ENCODE measurements at places on chromosomes 13 and 19. TPM values are rescaled to one million over a fixed set of nuclear protein-coding genes. Genes with fewer than 3 reads are reported as not detected.

DNA sequence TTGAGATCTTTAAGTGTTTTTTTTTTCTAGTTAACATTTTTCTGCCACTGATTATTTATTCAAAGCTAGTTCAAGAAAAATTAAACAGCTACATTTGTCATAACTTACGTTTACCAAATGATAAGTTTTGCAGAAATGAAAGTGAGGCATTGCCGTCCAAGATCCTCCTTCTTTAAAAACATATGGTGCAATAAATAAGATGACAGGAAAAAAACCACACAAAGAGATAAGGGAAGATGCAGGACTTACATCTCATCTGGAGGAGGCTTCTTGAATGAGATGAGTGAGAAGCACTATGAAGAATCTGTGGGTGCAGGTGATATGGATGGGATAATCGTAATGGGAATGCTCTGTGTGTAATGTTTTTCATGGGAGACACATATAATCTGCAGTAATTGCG, 12.4 kb downstream of the TNFSF13B start:
- no peak for DNase-seq

The CGB5 gene
- total RNA-seq, result not detected

- no peak for DNase-seq
These were observed 358.3 kb downstream of the KLF5 start for GRCh38 chr13:73417012-73417615.

DNA sequence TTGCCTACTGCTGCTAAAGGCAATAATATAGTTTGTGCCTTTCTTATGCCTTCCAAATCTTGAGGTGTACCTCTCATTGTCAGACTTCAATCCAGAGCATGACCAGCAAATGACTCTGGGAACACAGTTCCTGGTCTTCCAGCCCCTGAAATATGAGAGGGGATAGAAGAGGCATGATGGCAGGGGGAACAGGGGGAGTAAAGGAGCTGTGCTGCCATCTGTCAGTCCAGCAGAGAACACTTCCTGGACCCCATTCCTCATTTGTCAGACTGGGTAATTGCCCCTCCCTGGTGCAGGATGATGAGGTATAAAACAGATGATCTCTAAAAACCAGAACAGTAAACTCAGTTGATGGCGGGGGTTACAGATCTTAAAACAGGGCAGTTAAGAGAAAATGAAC, 618.7 kb downstream of the DIAPH3 start:
- DNase-seq, result no peak

GRCh38 chr13:32056316-32056715, 24.7 kb downstream of the FRY start:
- DNase-seq, result no peak

GRCh38 chr13:95749545-95749944, 72.6 kb downstream of the DNAJC3 start:
- DNase-seq, result no peak

The FFAR3 gene
- total RNA-seq, result not detected

- peak; percentile 47 for DNase-seq
These were observed 107.2 kb downstream of the FNDC3A start for GRCh38 chr13:49082653-49083536.

DNA sequence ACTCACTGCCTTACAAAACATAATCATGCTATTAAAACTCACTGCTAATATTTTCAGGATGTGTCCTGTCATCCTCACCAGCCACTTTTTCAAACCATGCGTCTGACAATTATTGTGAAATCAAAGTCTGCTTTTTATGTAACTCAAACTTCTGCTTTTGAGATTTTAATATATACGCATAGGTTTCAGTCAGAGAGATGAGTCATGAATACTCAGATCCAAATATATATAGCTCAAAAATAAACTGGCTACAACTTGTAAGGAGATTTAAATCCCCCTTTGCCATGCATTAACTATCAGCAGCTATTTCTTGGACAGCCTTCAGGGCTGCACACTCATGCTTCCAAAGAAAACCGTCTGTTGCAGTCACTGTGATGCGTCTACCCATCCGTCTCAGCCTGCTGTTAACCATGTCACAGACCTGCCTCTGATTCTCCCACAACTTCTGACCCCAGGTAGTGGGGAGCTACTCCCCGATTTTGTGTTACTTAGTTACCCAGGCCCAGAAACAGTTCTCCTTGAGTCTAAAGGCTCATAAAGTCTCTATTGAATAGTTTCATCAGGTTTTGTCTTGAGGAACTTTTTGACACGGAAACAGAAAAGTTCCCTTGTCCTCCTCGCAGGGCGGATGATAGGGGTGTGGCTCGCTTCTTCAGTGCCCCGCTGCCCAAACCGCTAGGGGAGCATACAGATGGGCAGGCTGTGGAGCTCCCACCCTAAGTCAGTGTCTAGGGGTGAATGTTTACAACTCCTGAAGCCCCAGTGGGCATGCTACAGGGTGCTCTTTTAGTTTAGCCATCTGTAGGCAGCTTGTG, 33.8 kb upstream of the SGCG start:
- DNase-seq, result no peak

DNA sequence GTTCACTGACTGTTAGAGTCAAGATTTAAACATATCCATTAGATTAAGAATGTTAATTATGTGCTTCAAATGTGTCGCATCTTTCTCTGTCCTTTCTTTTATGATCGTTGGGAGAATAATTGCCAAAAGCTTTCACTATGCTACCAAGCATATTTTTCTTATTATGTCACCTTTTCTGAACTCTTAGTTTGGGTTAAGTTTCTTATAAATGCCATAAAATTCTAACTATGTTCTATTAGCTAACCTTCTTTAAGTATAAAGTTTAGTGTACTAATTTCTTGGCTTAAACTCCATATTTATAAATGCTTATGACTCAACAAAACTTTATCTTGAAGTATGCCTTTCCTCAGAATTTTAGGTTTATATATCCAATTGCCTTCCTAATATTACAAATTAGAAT, 1759.4 kb downstream of the PCDH9 start:
- DNase-seq, result peak; percentile 14

The ZNF418 gene
- 13.6 TPM for total RNA-seq

- DNase-seq, result no peak
These were observed 9.8 kb downstream of the ATP4B start for GRCh38 chr13:113648216-113648610.

DNA sequence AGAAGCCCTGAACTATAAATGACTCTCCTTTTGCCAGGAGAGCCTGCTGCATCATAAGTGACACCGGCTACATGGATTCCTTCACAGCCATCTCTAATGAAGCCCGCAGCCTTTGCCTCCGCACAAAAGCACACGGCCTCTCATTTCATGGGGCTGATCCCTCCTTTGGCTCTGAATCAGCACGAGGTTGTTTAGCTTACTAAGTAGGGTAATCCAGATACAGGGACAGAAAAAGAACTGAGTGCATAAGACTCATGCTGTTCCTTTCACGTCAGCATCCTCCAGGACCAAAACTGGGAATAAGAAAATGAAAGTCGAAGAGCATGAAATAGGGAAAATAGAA, 136.3 kb downstream of the DCT start:
- peak; percentile 50 for DNase-seq

DNA sequence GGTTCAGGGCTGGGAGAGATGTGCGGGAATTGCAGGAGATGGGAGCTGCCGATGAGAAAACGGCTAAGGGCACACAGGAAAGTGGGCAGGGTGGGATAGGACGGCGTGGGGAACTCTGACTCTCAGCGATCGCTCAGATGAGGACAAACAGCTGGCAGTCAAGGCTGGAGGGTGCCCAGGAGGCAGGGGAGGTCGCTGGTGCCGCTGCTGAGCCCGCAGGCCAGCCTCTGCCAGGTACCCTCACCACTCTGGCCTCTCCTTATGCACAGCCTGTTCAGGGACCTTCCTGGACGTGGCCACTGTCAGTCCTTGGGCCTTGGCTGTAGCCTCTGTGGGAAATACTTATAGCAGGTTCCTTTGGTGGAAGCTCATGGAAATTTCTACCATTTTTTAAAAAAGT, 308.6 kb downstream of the TEX29 start:
- no peak for DNase-seq

- DNase-seq, result peak; percentile 18
These were observed 50.7 kb downstream of the ZNF723 start for GRCh38 chr19:22882797-22883196.

- DNase-seq, result no peak
These were observed 9.8 kb downstream of the JOSD2 start for GRCh38 chr19:50501186-50501567.

The LIM2 gene
- not detected for total RNA-seq

DNA sequence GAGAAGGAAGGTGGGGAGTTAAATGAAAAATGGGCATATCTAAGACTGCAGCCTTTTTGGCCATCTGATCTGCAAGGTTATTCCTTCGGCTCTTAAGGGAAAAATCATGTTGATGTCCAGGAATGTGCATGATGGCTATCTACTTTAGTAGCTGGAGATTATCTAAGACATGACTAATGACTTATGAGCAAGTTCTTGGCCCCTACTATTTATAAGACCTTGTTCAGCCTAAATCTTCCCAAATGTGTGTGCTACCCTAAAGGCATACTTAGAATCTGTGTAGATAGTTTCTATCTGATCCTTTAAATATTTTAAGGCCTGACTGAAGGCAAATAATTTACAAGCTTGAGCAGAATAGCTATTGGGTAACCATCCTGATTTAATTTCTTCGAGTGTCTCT, 41.8 kb upstream of the CD177 start:
- peak; percentile 27 for DNase-seq

DNA sequence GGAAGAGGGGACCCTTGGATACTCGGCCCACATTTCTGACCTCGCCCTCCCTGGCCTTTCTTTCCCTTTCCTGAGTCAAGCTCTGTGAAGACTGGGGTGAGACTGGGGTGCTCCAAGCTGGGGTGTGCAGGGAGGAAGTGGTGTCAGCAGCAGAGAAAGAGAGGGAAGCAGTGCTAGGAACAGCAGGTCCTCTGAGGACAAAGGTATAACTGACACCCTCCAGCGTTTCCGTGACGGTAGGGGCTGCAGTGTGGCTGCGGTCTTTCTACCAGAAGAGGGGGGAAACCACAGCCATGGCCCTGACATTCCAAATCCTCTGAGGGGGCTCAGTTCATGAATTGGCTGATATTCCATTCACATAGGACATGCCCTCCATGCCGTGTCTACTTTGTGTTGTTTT, 1.1 kb downstream of the KIR3DL2 start:
- DNase-seq, result no peak

DNA sequence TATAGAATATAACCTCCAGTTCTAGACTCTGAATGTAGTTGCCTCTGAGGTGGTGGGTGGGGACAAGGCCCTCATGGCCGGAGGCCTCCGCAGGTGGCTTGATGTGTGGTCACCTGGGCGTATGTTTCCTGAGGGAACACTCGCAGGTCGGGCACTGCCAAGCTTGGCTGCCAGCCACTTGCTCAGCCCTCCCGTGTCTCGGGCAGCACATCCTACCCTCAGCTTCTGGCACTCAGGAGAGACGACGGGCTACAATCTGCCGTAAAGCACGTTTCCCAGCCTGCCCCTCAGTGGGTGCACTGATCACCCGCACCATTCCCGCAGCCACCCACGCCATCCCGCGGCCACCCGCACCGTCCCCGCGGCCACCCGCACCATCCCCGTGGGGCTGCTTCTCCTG, 15.2 kb downstream of the THOP1 start:
- DNase-seq, result no peak

DNA sequence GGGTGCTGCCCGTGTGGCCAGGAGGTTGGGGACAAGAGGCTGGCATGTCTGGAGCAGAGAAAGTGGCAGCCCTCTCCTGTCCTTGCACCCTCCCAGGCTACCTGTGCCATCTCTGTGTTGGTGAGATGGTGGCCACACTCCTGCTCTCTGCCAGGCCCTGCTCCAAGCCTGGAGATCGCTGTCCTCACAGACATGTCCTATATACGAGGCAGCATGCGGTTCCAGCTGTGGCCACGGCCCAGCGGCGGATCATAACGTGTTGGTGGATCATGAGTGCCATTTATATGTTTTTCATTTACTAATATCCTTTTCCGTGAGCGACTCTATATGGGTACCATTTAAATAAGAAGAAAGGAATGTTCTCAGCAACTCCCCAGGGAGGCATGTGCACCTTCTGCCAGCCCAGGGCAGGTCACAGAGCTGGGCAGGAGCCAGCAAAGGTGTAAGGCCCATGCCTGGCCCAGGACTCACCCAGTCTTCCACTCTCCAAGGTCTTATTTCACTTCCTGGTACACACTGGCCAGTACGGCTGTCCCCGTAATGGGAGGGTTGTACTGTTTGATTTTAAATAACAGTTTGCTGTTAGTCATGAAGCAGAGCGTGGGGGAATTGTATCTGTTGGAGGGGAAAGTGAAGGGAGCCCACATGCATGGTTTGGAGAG, 47.2 kb upstream of the LDLR start:
- no peak for DNase-seq

DNA sequence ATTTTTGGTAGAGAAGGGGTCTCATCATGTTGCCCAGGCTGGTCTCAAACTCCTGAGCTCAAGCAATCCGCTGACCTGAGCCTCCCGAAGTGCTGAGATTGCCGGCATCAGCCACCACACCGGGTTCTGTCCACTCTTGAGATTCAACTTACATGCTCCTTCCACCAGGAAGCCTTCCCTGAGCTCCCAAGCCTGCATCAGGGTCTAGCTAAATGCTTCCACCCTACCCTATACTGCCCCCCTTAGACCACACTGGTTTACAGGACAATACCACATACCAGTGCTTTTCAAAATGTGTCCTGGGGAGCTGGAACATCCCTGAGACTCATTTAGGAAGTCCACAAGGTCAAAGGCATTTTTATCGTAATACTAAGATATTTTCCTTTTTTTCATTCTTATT, 15.1 kb upstream of the CACNG8 start:
- no peak for DNase-seq

The DLL3 gene
- 0.09 TPM for total RNA-seq

The ZNF254 gene
- 14.0 TPM for total RNA-seq

- no peak for DNase-seq
These were observed 72.1 kb upstream of the ZNF43 start for GRCh38 chr19:21908066-21908465.

GRCh38 chr19:31427857-31428256, 78.6 kb upstream of the TSHZ3 start:
- DNase-seq, result peak; percentile 46

DNA sequence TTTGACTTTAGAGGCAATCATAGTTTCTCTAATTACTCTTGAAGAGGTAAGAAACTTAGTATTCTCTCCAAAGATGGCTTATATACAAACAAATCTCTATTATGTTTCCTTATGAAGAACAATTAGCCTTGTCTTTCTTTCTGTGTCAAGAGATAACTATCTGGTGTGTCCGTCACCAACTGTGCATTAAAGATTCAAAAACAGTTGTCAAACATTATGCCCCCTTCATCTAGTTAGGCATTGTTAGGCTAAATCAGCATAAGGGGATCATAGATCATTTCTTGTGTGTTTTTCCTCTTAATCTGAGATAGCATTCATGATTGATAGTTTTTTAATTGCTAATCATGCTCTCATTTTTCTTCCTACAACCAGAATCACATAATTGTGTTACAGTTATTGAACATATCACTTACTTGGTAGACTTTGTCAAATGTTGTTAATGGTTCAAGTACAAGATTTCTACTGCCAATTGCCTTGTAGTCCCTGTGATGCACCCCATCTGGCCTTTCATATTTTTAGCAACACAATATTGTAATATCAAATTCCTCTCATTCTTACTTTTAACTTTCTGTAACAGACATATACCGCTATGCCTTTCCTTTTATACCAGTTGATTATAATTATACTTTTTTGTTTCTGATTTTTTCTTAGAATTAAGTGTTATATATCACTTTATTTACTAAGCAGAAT, 612.7 kb downstream of the SLITRK6 start:
- no peak for DNase-seq

- DNase-seq, result no peak
These were observed 38.2 kb upstream of the IGFL1 start for GRCh38 chr19:46191356-46191755.
